NCI-H226 (cell line): ENCODE measurements at places on chromosomes 5 and 9.

DNA sequence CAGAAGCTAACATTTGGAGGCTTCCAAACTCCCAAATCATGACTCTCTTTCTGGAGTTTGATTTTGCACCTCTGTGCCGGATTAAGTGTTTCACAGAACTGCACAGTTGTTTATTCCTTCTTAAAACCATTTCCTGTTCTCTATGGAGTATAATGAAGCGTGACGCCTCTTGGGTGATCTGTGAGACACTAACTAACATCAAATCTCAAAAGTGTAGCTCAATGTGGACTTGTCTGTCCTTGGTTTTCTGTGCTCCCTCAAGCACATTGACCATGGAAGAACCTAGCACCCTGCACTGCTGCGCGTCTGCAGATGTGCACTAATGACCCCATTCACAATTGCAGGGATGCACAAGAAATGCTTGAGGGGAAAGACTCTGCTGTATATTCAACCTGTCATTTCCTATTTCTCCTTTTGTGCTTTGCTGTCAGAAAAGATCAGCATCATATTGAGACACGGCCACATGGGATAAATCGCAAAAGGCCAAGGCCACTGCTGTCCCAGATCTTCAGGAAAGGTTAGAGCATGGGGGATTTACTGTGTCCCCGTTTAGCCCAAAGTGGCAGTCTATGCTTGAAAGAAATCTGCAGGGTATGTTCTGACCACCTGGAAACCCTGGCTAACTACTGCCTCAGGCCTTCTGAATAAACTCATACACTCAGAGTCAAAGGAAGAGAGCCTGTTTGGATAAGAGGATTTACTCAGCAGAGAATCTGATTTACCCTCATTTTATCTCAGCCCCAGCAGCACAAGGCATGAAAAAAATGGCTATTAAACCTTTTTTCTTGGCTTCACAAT lies 109.6 kb downstream of the BAAT start:
- DNase-seq = no peak

GRCh38 chr5:74244406-74244805 lies 396.1 kb downstream of the ENC1 start:
- DNase-seq = no peak

DNA sequence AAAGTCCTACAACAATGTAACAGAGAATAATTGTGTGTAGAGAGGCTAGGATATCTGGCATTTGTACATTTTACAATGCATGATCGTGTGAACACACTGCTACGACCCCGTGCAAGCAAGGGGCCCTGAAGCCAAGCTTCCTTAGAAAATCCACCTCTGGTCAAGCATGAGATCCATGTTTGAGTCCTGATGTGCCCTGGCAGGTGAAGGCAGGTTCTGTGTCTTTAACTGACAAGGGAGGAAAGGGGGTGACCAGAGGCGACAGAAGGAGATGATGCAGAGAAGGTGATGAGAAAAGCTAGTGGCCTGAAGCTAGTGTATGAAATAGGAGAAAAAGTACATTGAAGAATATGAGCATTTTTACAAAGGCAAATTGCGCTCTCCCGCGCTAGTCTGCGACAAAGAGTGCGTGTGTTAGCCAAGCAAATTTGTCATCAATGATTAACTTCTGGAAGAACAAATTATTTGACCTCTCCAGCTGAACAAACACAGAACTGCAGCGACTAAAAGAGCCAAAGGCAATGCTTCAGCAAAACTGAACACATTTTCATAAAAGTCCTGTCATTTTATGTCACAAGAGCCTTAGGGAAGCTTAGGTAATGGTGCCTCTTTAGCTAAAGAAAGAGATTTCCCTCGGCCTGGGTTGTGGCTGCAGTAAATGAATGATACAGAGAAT lies 101.7 kb upstream of the DAPK1 start:
- DNase-seq = no peak

DNA sequence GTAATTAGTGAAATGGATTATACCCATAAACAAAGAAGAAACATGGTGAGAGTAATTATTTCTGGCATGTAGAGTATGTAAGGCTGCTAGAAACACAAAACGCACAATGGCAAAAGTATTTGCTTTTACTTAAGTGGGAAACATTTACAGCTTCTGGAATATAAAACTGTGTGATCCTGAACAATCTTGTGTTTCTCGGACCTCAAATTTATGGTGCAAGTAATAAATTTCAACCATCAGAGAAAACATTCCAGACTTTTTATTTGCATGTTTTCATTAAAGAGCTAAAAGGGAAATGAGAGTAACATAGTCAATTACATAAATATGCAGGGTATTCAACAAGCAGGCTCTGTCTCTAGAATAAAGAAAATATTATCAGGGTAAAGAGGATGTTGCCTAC lies 17.2 kb upstream of the PRR16 start:
- no peak for DNase-seq

DNA sequence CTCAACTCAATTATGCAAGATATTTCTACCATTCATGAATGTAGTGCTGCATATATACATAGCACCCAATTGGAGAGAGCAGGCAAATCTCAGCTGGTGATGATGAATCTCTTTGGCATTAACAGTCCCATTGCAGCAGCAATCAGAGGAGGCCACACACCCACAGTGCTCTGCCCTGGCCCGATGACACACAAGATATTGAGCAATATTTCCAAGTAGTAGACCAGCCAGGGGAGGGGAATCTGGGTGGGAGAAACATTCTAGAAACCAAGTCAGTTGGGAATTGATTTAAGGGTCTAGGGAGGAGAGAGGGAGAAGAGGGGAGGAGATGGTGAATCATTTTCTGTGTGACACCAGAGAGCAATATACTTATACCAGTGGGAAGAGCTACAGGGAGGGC lies 14.9 kb upstream of the C5orf63 start:
- peak; percentile 98 for DNase-seq

DNA sequence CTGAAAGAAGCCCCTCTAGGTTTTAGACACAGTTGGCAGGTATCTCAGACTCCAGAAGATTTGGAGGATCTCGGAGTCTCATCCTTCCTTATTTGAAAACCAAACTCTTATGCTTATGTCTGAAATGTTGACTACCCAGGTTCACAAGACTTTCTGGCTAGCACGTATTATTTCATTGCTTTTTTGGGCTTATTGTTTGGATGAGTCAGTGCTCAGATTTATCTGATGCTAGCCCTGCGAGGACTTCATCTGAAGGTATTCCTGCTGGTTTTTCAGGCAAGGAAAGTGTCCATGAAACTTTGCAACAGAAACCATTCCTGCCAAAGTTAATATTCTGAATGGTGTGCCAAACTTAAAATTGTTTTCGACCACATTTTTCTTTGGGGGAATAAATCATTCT lies 8.5 kb downstream of the OSTF1 start:
- DNase-seq = no peak

DNA sequence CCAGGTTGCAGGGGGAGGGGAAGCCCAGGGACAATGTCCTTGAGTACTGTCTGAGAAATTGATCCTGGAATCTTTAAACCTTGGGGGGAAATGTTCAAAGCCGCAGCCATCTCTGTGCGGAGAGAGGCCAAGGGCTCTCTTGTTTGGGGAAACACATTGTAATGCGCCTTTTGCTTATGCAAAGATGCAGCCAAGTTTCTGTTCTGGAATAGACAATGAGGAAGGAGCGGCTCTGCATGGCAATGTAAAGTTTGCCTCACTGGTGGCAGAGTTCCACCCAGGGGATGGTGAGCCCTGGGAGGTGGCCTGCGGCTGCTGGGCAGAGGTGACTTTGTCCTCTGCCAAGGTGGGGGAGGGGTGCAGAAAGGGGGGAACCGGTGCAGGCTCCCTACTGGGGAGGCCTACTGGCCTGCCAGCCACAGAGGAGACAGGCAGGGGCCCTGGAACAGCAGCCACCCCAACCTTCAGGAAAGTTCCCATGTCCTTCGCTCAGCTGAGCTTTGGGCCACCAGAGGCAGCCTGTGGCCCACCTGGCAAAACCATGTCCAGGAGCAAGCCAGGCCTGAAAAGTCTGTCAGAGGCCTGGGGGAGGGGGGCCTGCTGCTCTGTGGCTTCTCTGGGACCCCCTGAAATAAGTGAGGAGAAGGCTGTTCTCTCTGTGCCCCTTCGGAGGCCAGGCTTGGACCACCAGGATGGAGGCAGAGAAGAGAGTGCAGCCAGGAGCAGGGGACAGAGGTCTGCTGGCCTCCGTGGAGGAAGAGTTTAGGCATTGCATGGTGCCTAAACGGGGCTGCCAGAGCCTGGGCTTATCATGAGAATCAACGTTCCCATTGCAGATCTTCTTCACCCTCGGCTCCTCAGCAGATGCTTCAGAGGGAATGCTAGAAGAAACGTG lies 127.8 kb downstream of the ZNF354C start:
- DNase-seq = no peak

GRCh38 chr5:123807177-123807945 lies 295.4 kb downstream of the CSNK1G3 start:
- DNase-seq = no peak

DNA sequence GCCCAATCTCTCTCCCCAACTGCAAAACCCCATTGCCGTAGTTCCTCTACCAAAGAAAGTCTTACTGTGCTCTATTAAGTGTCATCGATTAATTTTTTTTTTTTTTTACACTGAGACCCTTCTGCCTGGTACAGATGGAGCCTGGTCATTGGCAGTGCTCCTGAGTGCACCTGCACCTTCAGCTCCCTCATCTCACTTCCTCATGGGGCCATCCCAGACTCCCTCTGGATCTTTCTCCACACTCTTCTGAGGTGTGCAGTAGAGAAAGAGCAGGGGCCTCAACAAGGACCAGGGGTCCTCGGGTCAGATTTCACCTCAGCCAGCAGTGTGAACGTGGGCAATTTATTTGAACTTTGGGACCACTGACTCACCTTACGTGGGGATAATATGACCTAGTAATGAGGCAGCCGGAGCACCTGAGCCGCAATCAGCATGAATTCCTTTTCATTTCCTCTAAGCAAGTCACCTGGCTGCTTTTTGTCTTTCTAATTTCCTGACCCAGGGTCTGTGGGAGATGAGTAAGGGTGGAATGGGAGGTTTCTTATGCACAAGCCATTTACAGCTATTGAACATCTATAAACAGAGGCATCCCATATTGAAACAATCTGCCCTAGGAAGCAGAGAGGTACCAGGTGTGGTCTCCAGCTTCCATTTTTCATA lies 22.3 kb upstream of the GABRP start:
- DNase-seq = no peak

- peak; percentile 27 for DNase-seq
Observed at GRCh38 chr5:33817301-33817700, 74.5 kb downstream of the ADAMTS12 start.

DNA sequence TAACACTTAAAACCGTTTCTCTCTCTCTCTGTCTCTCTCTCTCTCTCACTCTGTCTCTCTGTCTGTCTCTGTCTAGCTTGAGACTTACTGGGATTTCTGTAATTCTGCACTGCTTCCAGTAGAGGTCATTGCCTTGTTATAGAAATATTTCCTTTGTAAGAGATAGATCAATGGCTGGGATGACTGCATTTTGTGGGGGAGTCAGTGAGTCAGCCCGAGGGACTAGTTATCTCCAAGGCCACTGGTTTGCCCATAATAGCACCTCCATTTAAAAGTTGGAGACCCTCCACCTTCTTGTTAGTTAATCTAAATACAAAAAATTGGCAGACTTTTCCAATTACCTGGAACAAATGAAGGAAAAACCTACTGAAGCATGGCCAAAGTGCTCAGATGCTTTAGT lies 547.2 kb downstream of the LRRC70 start:
- no peak for DNase-seq

DNA sequence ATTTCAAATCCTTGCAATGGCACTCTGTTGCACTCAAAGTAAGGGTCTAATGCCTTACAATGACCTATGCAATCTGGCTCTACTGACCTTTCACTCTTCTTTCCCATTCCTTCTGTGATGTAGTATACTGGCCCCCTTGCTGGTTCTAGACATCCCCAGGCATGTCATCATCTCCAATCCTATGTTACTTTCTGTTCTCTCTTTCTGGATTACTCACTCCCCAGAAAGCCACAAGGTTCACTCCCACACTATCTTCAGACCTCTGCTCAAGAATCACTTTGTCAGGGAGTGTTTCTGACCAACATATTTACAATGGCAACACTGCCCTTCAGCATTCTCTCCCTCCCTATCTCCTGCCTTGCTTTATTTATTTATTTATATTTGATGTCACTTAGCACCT lies 802.2 kb upstream of the WWC1 start:
- DNase-seq = peak; percentile 86

DNA sequence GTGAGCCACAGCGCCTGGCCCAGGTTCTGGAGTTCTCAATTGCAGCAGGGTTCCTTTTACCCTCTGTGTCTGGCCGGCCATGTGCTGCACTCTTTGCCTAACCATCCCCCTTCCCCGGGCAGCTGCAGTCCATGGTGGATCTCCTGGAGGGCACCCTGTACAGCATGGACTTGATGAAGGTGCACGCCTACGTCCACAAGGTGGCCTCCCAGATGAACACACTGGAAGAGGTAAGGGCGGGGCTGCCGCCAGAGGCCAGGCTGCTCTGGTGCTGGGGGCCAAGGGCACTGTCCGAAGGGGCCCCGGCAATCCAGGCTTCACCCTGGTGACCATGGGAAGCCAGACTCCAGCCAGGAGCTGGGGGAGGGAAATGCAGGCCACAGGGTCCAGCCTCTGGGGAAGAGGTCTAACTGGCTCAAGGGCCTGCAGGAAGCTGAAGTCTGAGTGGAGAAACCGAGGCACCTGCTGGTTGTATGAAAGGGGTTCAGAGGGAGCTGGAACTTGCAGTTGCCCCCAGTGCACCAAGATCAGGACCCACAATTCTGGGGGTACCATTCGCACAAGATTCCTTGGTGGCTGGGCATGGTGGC lies 18.1 kb downstream of the OLFML2A start:
- no peak for DNase-seq

DNA sequence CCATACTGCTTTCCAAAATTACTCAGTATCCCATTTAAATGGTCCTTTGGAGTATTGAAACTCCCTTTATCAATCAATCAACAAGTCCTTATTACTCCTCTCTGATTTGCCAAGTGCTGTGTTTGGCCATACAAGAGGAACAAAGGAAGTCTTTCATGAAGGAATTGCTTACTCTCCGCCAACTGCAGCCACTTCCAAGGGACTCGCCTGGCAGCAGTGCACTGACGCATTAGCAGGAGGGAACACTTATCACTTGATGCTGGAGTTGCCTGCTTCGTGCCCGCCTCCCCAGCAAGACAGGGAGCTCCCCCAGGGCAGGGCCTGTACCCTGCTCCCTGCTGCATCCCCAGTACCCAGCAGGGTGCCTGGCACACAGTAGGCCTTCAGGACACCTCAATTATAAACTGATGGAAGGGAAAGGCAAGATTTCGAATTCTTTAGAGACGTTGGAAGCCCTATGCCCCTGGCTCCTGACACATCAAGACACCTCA lies 97.9 kb downstream of the CRB2 start:
- DNase-seq = no peak

DNA sequence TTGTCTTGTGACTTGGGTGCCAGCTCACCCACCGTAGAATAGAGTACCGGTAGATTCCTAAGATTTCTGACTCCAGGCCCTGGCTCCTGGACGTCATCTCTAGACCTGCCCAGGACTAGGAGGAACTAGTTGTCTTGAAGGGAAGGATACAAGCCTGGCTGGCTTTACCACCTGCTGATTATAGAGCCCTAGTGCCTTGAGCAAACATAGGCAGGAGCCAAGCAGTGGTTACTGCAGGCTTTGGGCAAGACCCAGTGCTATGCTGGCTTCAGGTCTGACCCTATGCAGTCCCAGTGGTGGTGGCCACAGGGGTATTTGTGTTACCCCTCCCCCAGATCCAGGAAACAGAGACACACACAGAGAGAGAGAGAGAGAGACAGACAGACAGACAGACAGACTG lies 606.2 kb downstream of the PDE4D start:
- DNase-seq = no peak
